BJ (cell line): ENCODE measurements at places on chromosomes 4 and X.
A peak's percentile ranks its signal among the peaks of the same experiment; 100 is the strongest.

DNA sequence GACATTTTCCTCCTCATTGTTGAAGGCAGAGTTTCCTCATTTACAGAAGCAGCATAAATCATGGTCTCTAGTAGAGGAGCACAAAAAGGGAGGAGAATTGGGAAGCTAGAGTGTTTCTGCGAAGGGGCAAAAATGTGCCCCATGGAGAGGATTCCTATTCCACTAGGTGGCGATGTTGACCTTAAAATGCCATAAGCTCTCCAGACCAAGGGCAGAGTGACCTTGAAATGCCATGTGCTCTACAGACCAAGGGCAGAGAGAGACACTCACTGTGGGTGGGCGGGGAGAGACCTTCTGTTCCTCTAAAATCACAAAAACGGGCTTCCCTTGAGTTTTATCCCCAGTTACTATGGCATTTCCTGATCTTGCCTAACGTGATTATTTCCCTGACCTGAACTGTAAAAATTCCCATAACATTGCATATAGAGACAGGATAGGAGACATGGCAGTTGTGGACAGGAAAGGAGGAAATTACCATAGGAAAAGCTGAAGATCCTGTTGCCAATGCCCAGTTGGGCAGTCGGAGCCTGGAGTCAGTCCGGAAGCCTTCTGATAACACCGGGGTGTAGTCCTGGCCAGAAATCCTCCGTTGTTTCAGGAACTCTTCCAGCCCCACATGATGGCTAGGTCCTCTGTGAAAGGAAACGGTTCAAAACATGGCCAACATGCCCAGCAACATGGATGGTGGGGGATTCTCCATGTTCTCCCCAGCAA is 567.7 kb downstream of the MAGEB5 start:
- no peak for DNase-seq

DNA sequence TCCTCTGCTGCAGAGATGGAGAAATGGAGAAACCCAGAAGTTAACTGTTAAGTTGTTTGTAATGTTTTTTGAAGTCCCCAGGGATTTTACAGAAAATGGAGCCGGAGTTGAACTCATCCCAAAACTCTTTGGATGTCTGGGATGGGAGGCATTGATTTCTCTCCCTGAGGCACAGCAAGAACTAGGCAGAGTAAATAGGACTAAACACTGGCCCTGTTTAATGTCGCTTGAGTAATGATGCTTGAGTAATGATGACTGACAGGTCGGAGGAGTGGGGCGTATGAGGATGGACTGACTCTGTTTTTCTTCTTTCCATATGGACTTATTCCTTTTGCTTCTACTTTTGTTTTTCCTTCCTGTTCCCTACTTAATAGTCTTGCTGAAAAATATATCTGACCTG is 69.9 kb downstream of the ARHGAP10 start:
- no peak for DNase-seq

GRCh38 chrX:106170318-106170717 is 2.2 kb downstream of the PWWP3B start:
- DNase-seq: no peak

- DNase-seq: no peak
These were observed 1.3 kb upstream of the PLS3 start for GRCh38 chrX:115559672-115560071.

DNA sequence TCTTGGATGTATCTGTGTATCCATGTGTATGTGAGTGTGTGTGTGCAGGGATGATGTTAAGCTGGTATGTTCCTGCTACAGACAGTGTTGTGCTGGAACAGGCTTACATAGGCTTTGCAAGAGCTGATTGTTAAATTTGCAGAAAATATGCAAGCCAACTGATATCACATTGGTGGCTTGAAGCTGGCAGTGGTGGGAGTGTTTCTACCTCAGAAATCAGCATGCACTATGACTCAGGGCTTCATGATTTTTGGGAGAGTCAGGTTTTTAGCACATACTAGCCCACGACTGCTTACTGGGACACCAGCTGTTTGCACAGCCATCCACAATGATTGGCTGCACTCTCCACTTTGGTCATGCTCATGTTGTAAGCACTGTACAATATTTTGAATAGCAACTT is 261.8 kb downstream of the DHX15 start:
- no peak for DNase-seq

GRCh38 chrX:80765220-80765625 is 44.5 kb downstream of the BRWD3 start:
- DNase-seq: peak; percentile 62

- DNase-seq: no peak
These were observed 812 bp upstream of the KDM6A start for GRCh38 chrX:44871931-44872820.

DNA sequence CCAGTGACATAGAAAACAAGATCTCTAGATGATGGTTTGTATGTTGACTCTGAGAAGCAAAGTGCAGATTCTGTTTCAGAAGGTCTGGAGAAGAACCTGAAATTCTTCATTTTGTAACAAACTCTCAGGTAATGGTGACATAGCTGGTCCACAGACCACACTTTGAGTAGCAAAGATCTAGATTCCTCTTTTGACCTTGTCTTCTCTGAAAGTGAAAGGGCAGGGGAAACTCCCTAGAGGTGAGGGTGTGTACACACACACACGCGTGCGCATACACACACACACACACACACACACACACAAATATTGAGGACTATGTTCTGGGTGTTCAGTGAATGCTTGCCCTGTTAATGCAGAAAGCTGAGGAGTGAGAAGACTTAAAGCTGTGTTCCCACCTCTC is 110.1 kb downstream of the NHSL2 start:
- DNase-seq: no peak

- no peak for DNase-seq
These were observed 68.7 kb downstream of the PAK3 start for GRCh38 chrX:111164728-111165127.

GRCh38 chr4:99808260-99808857 is 8.3 kb upstream of the DAPP1 start:
- no peak for DNase-seq

DNA sequence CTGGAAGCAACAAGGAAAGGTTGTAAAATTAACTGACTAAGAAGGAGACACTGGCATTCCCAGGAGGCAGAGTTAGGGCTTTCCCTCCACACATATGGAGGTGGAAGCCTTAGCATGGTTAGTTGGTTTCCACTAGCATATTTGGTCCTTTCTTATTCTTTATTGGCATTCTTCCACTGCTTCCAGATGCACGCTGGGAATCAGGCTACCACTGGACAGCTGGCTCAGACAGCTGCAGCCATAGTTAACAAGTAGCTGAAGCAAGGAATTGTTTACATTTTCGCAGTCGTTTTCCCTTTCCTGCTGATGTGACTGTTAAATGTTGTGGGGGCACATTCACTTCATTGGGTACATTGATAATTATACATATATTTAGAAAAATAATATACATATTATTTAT is 169.2 kb downstream of the GRIA2 start:
- no peak for DNase-seq
